ENCODE measurements at places on chromosomes 3 and 15.

GRCh38 chr3:81601707-81602305 lies 159.6 kb downstream of the GBE1 start:
- no peak for DNase-seq

GRCh38 chr15:85598718-85599398 lies 195.9 kb downstream of the KLHL25 start:
- no peak for DNase-seq

DNA sequence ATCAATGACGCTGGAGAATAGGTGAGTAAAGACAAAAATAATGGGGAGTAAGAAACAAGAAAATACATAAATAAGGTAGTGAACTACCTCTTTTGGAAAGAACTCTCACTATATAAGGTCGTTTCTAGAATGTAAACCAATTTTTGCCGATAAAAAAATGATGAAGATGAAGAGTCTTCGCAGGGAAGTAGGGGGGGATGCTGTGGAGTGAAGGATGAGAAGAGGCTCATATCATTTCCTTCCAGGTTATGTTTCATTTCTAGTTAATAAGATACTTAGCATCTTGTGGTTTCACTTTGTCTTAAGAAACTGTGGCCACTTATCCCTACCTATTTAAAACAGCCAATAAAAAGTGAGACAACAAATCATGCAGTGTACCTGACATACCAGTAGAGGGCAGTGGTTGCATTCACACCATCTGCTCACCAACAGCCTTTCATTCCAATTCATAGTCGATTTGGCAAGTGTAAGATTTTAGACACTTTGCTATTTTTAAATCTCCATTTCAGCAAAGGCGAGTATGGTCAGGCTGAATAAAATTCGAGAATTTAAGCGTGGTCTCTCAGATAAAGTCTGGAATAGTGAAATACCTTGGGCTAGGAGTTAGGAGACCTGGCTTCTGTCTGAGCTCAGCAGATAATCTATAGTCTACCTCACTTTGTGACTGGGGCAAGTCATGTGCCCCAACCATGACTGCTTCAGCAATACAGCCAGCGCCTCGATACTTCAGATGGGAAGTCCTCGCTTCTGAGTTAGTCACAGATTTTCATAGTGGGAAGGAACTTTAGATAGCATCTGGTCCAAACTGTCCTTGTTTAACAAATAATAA lies 28.9 kb upstream of the ICE2 start:
- DNase-seq: no peak

GRCh38 chr3:65597226-65597951 lies 441.3 kb downstream of the MAGI1 start:
- DNase-seq: no peak

DNA sequence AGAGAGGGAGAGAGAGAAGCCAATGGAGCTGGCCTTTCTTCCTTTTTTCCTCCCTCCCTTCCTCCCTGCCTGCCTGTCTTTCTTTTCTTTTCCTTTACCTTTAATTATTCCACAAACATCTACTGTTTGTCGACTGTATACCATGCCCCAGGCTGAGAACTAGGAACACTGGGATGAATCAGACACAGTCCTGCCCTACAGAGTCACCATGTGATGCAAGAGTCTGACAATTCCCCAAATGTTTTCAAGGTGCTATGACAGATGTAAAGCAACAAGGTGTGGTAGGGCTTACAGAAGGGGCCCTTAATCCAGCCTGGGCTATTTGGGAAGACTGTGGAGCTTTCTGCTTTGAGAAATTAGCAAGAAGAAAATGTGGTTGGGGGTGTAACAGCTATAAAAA lies 4.0 kb upstream of the SPSB4 start:
- no peak for DNase-seq

DNA sequence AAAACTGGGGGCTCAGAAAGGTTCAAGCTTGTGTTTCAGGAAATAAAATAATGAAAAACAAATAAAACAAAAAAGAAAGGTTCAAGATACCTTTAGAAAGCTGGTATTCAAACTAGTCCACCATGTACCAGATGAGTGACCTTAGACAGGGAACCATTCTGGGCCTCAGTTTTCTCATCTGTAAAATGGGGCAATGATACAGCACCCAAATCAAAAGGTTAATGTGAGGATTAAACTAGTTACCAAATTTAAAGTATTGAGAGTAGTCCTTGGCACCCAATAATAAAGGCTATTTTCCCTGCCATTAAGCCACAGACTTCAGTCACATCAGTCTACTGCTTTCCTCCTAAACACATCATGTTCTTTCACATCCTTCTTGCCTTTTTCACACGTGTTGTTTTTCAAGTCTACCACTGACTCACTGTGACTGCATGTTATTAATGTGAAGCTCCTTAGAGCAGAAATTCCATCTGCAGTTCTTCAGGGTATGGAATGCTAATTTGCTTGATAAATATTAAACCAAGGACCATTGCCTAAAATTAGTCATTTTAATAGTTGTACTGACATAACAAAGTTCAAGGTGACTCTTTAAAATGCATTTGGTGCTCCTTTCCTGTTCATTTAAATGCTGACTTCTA lies 19.9 kb downstream of the TAMM41 start:
- DNase-seq: no peak

DNA sequence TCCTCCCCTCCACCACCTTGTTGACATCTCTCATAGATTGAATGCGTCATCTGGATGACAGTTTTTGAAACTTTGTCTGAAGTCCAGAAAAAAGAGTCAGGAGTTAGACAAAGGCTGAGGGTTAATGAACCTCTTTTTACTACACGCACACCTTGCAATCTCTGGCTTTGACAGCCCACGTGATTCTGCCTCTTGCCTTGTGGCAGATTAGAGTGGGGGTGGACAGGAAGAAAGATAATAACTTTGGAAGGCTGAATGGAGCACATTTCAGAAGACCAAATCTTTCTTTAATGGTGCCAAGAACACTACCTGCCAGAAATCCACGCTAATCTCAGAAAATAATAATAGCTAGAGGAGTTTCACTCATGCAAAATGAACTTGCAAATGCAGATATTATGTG lies 327.9 kb upstream of the TRIM42 start:
- DNase-seq: no peak

DNA sequence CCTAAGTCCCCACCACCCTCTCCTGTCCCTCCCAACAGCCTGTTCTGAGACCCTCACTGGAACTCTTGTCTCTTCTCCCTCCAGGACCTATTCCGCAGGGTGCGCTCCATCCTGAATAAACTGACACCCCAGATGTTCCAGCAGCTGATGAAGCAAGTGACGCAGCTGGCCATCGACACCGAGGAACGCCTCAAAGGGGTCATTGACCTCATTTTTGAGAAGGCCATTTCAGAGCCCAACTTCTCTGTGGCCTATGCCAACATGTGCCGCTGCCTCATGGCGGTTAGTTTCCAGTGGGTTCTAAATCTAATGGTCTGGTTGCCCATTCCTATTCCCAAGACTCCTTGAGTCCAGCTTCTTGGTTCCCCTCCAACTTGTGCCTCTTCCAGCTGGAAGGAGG lies 9.3 kb downstream of the EIF4G1 start:
- no peak for DNase-seq

GRCh38 chr3:129065720-129066073 lies 5.1 kb downstream of the GP9 start:
- no peak for DNase-seq

GRCh38 chr15:46059921-46060594 lies 425.2 kb downstream of the SQOR start:
- no peak for DNase-seq

DNA sequence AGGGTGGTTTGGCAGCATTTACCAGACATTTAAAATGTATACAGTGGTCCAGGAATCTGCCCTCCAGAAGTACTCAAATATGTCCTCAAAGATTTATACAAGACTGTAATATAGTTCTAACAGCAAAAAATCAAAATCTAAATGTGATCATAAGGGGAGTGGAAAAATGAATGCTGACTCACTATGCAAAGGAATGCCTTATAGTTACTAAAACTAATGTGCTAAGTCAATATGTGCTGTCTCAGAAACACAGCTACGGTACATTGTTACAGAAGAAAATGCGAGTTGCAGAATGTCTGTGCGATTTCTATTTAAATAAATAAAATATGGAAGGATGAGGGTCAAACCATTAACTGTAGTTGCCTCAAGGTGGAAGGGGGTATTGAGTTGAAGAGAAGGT lies 230.1 kb upstream of the UBE2E1 start:
- no peak for DNase-seq

DNA sequence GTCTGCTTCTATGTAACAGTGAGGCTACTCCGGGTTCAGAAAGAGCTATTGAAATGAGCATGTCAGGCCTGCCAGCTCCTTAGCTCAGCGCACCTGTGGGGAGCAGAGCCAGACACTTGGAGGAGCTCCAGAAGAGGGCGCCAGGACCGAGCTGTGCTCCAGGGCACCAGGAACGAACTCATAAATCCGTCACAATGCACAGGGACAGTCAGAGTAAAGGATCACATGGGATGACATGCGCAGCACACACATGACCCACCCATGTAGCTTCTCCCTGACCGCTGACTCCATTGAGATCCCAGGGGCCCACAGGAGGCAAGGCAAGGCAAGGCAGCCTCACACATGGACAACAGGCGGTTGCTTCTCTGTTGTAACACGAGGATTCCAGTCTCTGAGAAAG lies 26.0 kb upstream of the GNB5 start:
- no peak for DNase-seq
